ENCODE measurements at places on chromosomes 3 and 15.

DNA sequence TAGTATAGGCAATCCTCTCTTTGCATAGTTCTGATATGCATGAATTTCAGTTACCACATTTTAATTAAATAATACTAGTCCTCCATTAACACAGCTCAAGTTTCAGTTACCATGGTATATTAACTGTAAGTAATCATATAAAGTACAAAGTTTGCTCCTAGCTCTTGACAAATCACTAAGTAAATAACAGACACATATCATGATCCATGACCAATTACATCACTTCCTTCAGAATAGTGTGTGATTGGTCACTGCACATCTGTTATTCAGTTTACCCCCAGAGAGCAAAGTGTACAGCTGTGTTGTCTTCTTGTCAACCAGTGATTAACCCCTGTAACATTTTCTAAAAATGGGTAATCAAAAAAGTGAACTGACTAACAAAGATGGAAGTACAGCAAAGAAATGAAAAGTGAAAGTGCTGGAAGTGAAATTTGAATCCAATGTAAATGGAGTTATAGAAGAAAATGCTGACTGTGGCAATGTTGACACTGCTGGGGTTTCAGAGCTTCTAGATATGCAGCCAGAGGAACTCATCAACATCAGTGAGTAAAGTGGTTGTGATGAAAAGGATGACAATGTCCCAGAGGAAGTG, 30.2 kb upstream of the LEKR1 start:
- DNase-seq: no peak

DNA sequence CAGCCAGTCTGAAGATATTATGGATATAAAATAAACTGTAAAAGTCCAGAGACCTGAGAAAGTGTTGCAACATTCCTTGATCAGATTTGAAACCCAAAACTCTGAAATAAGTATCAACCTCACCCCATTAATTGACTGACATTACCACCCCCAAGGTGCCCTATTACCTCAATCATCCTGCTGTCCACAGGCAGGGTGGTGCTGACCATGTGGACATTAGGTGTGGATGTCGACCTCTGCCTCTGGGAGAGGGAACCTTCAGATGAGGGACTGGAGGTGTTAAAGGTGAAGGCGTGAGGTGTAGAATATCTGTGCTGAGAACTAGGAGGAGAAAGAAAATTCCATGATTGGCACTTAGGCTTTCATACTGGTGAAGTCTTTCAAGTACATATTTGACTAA, 47.1 kb downstream of the MKRN2 start:
- DNase-seq: no peak

DNA sequence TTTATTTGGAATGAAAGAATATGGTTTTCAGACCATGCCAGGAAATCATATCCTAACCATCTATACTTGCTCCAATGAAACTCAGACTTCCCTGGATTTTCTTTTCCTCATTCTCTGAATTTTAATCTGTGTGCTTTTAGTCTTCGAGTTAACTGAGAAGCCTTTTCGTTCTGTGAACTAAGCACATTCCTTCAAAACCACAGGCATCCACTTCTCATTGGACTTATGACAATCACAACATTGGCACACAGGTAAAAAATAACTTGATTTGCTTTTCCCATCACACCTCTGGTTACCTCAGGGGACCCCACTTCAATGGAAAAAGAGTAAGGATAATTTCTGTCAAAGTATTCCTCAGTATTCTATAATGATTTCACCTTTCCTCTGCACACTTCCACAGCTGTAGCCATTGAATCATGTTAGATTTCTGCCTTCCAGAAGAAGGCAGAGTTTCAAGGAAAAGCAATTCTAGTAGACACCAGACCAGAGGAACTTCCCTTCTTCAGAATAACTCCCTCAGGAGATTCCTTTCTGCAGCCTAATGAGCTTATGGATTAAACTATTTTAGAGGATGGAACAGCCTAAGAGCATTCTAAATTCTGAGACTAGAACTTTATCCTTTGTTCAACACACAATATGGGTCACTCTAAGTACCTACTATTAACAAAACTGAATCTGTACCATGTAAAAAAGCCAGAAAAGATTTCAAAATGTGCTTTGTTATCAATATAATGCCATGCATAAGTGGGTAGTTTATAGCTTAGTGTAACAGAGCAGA, 15.9 kb downstream of the COMMD2 start:
- DNase-seq: no peak

DNA sequence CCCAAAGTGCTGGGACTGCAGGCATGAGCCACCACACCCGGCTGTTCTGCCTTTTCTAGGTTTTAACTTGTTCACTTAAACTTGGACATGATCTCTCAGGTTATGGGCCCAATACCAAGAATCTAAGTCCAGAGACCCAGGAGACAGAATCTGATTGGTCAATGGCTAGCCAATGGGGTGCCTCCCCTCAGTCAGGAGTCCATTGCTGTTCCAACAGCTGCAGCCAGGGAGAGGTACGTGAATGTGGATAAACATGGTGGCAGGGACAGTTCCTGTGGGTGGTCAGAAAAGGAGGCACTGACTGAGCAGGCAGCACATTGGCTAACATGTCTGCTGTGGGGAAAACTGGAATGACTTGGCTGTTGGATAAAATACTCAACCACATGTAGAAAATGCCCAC, 140.3 kb downstream of the RPLP1 start:
- DNase-seq: no peak

DNA sequence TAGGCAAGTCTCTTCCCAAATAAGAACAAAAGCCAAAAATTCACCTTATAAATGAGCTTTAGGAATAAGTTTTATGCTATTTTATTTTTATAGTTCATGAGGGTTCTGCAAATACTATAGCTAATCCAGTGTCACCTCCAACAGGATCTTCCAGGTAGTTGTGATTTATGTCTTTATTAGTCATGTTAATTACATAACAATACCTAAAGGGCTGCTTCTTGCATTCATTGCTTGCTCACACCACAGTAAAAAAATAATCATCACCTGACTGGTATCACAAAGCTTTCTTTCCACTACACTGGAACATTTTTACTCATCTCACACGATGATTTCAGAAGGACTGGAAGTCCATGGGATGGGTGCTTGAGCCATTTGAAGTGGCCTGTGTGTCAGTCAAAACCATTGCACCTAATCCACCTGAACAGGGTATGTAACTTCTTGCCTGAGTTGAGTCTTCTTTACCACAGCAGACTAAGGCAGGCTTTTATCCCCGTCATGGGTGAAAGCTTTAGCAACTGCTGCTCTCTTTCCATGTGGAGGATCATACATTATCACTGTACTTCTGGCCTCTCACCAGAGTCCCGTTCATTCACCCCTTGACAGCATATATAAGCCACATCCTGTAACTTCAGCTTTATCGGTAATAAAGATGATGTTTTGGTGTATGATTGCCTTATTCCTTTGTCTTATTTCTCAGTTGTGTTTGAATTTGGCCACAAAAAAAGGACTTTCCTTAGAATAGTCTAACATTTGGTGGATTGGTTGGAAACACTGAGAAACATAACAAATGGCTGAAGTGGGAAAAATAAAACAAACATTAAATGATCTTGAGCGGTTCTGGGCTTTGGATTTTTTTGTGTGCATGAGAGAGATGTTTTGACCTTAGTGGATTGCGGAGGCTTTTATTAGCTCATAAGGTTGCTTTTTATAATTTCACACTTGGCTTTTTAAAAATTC, 382.6 kb upstream of the THBS1 start:
- no peak for DNase-seq

DNA sequence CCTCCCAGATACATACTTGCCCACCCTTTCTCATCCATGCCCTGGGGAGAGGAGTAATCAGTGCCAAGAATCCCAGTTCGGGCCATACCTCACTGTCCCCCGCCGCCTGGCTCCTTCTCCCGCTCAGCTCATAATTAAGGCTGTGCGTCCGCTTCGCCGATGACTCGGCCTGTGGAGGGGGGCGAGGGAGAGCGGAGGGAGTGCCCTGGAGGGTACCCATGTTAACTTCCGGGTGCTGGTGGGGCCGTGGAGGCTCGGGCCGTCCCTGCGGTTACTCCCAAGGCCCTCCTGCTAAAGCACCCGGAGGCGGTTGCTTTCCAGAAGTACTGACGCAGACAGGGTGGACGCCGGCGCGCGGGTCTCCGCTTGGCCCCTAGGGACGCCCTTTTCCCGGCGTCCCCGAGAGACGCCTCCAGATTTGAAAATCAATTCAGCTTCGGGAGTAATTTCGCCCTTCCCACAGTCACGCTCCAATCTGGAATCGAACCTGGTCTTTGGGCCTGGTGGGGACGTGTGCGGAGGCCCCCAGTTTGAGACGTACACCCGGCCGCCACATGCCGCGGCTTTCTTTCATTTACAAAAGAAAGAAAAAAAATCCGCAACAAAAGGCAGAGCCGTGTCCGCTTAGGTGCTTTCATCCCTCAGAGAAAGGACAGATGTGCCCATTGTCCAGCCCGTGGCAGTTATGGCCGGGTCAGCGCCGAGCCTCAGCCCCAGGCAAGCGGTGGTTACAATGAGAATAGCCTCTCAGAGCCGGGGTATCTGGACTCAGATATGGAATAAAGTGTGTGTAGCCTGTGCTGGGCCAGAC, 1.0 kb upstream of the ONECUT1 start:
- no peak for DNase-seq

DNA sequence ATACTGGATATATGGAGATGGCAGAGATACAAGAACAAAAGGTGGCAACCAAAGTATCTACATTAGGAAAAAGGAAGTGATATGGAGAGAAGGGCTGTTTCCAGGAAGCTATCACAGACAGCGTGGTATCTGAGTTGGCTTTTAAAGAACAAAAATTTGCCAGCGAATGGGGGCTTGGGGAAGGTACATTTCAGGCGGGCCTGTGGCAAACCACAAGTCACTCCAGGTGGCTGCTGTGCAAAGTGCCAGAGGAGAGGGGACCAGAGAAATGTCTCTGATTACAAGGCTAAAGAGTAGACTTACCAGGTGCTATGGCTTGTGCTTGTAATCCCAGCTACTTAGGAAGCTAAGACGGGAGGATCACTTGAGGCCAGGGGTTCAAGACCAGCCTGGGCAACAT, 91.1 kb downstream of the MSL2 start:
- DNase-seq: no peak

DNA sequence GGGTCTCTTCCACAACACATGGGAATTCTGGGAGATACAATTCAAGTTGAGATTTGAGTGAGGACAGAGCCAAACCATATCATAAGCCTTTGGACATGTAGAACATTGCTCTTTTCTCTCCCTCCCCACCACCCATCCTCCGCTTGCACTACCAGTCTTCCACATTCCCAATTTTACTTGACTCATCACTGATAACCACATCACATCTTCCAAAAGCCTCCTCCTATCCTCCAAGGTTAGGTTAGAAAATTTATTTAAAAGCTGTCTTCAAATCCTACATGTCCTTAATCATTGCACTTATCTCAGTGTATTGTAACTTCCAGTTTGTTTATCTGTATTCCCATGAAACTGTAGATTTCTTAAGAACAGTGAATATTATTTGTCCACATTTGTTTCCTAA, 10.4 kb downstream of the ZBED2 start:
- no peak for DNase-seq

GRCh38 chr15:68151277-68151676, 53.9 kb downstream of the CALML4 start:
- no peak for DNase-seq

- DNase-seq: no peak
These were observed 88.3 kb upstream of the ST8SIA2 start for GRCh38 chr15:92305343-92305742.

DNA sequence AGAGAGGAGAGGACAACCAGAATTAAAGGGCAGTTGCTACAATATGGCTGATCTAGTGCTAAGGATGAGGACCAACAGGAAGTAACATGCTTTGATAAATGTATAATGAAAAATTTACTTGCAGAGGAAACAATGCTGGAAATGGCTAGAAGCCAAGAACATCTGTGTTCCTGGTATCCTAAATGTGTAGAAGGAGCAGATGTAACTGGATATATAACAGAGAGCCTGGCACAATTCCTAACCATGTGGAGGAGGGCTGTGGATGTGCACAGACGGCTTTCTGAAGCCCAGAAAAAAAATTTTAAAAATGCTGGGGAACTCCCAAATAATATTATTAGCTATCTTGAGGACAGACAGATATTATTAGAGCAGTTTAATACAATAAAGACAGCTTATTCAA, 159.4 kb upstream of the GBE1 start:
- DNase-seq: no peak

- no peak for DNase-seq
These were observed 368.7 kb downstream of the MFSD1 start for GRCh38 chr3:159170436-159171003.

- no peak for DNase-seq
These were observed 60.5 kb downstream of the SLMAP start for GRCh38 chr3:57816471-57817095.

- DNase-seq: no peak
These were observed 15.7 kb upstream of the AEN start for GRCh38 chr15:88605189-88606069.

- no peak for DNase-seq
These were observed 69.0 kb downstream of the RBM6 start for GRCh38 chr3:50008931-50009330.

DNA sequence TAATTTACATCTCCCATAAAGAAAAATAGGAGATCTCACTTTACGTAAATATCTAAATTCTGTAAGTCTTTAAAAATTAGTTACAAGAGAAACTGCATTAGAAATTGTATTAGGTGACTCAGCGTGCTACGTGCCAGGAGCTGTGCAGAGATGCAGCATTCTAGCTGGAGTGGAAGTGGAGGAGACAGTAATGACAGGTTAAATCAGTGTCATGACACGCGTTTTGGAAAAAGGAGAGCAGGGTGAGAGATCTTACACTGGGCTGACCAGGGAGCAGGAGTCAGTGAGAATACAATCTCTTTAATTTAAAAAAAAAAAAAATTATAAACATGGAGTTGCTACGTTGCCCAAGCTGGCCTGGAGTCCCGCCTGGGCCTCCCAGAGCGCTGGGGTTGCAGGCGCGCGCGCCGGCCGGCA, 635 bp downstream of the TUBGCP5 start:
- DNase-seq: no peak

GRCh38 chr3:164230385-164231094, 847.8 kb downstream of the SI start:
- DNase-seq: no peak

GRCh38 chr15:55676507-55676906, 66.4 kb downstream of the PRTG start:
- DNase-seq: no peak

GRCh38 chr3:122782804-122783203, 10.8 kb downstream of the HSPBAP1 start:
- no peak for DNase-seq

- DNase-seq: no peak
These were observed 134.0 kb downstream of the MFSD1 start for GRCh38 chr3:158935846-158936245.

DNA sequence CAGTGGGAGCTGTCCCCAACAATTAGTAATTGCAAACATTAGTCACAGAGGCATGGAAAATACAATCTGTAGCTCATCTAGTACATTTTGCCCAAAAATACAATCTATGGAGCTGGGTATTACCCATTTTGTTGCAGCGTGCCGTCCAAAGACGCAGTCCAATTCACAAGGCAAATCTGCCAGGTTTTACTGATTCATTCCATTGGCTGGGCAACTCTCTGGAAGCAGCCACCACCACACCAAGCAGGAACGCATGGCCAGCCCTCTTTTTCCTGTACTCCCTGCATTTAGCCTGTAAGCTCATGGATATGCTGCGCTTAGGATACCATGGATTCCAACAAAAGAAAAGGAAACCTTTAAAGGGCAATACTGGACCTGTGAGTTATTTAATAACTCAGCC, 60.5 kb upstream of the ARRDC4 start:
- no peak for DNase-seq

Data from stimulated activated CD8-positive, alpha-beta memory T cell treated with anti-CD3 and anti-CD28 coated beads, Interleukin-4, amount 100 ng/mL, for 24 hours (primary cell).